Stimulated activated CD4-positive, alpha-beta T cell treated with anti-CD3 and anti-CD28 coated beads, Interleukin-4, amount 100 ng/mL, for 4 hours (primary cell): ENCODE measurements at places on chromosomes 1 and 21.
A peak's percentile ranks its signal among the peaks of the same experiment; 100 is the strongest.

- DNase-seq, result no peak
Measured at GRCh38 chr1:155396874-155397476, 76.3 kb downstream of the RUSC1 start.

GRCh38 chr1:3074800-3075199 is 5.8 kb downstream of the PRDM16 start:
- DNase-seq, result no peak

GRCh38 chr1:111733992-111734341 is 5.2 kb downstream of the INKA2 start:
- DNase-seq, result no peak

GRCh38 chr21:39098696-39099200 is 84.5 kb downstream of the PSMG1 start:
- DNase-seq, result no peak

DNA sequence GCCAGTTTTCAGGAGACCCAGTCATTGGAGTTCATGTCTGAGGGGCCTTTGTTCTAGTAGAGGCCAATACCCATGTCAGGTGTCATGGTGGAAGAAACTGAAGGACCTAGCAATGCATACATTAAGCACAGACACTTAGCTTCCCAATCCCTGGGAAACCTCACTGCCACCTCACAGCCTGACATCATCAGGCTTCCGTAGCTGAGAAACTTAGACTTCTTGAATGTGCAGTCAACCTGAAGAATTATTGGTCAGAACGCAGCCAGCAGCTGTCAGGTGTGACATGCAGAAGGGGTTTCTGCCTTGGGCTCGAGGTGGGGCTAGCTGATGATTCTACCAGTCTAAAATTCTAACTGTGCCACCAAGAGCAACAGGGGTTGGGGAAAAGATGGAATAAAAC is 1.9 kb upstream of the ITPKB start:
- DNase-seq, result no peak

DNA sequence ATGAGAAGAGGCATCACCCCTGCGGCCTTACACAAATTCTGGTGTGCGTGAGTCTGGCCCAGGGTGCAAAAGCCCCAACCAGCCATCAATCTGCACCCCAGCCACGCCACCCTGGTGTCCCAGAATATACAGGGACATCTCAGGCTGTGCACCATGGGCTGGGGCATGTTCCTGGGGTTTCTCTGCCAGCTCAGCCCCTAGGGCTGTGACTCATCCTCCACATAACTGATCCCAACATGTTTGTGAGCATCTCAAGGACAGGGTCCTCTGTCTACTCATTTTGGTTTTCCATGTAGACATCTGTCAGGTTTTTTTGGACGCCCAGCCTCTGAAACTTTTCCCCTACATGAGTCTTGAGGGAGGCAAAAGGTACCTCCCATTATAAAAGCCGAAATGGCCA is 511 bp downstream of the ZNF683 start:
- no peak for DNase-seq

DNA sequence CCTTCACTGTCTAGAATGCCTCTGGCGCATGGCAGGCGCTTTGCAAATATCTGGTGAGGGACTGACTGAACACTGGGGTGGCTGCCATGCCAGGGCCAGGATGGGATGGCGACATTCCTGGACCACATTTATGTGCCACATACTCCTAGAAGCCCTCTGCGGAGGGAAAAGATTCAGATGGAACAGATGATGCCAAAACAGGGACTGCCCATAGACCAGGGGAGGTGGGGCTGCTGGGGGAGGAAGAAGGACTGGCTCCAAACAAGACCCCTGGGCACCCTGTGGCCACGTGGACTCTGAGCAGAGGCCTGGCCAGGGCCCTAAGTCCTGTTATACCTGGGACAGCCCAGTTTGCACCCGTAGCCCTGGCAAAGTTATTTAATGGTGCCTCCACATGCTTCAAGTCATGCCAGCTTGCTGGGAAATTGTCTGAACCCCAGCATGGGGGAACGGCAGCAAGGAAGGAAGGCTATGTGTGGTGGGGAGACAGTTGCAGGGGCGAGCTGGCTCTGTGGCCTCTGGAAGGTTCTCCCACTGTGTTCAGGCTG is 44.1 kb downstream of the UMODL1 start:
- DNase-seq, result no peak

DNA sequence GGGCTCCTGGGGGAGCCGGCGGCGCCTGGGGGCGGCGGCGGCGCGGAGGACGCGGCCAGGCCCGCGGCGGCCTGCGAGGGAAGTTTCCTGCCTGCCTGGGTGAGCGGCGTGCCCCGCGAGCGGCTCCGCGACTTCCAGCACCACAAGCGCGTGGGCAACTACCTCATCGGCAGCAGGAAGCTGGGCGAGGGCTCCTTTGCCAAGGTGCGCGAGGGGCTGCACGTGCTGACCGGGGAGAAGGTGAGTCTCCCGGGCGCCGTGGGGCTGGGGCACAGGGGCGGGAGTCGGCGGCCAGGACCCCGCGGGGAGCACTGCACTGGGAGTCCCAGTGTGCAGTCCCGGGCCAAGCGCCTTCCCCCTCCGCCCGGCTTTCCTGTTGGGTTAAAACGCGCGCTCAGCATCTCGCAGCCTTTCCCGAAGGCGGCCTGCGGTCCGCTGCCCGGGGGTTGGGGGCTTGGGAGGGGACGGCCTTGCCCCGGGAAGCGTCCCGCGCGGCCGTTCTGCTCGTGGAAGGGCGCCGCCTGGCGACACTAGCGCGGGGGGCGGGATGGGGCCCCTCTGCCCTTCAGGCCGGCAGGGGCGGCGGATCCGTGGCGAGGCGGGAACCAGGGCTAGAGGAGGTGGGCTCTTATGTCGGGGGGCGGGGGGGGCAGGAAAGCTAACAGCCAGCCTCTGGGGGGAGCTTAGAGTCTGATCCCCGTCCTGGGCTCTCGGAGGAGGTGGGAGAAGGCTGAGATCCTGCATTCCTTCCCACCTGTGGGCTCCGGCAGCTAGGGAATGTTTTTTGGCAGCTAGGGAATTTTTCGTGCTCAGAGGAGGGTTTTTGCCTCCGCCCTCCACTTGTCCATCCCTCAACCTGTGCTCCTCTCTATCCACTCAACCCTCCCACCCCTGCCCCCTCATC is 1.1 kb downstream of the HUNK start:
- DNase-seq, result peak; percentile 57

GRCh38 chr1:89761901-89762300 is 58.9 kb upstream of the LRRC8D start:
- DNase-seq, result no peak

DNA sequence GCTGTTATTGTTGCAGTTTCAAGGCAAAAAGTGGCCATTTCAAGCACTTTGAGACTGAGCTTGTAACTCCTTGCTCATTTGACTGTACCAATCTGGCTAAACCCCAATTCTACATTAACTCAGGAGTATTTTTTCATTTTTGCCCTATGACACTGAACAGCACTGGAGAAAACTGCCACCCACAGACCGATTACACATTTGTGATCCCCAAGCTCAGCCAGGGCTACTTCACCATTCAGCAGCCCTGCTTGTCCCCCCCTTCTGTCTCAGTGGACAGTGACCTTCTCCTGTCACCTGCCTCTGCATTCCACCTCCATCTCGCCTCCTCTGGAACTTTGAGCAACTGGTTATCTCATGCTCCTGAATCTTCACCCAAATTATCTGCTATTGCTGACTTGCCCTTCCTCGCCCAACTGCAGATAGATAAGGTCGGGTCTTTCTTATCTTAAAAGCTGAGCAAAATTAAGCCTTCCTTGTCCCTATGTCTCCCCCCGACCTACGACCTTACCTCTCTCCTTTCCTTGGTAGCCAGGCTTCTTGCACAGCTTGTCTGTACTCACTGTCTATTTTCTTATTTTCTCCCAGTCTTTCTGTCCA is 25.3 kb downstream of the SPATA46 start:
- no peak for DNase-seq

DNA sequence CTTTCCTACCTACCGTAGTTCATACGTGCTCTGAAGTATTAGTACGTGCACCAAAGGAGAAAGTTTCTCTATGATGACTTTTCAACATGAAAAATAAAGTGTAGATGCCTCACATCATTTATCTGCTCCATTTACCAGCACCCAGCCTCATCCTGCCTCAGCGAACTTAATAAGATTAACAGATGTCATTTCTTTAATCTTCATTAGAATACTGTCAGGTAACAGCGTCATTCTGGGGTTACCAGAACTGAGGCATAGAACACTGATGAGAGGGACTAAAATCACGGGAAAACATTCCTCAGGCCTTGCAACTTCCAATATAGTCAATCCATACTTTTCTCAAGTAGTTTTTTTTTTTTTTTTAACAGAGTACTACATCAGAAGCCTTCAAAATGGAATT is 43.2 kb upstream of the DISC1 start:
- DNase-seq, result no peak
